ENCODE measurements at places on chromosomes 5 and 9.

DNA sequence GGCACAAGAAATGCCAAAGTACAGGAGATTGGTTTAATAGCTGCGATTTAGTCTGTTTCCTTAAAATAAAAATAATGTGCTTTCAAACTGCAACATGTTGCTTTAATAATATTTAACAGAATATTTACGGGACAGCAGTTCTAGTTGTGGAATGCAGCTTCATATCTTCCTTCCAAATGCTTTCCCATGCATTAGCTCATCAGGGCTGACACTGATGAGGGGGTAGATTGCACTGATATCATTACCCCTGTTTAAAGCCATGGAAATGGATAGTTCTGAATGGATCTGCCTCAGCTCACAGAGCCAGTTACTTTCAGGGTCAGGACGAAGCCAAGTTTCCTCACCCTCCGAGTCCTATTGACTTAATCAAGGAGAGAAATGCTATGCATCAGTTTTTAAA is 93.2 kb upstream of the OSMR start:
- DNase-seq = peak; percentile 33

DNA sequence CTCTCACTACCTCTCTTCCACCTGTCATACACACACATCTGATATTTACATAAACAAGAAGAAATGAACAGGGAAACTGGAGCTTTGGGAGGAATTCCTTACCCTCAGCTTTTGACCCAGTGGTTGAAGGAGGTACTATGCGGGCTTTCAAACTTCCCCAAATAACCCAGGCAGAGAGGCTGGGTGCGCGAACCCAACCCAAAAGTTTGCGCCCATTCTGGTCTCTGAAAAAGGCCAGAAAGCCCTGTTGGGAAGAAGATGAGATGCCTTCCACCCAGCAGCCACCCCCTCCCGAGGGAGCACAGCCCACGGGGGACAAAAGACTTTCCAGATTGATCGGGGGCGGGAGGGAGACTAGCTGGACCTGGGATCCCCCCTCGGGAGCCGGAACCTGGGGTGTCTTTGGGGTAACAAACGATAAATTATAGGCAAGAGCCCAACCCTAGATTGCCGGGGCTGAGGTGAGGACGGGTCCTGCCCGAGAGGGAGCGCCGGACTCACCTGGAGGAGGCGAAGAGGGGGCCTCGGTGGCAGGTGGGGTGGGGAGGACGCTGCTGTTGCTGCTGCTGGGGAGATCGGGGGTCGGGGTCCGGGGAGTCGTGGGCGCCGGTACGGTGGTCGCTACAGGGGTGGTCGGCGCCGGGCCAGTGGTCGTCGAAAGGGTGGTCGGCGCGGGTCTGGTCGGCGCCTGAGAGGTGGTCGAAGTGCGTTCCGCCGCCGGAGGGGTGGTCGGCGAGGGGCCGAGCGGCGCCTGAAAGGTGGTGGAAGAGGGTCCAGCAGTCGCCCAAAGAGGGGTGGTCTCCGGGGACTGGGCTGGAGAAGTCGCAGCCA is 798 bp downstream of the MEGF9 start:
- peak; percentile 45 for DNase-seq

GRCh38 chr9:120257483-120257882 is 322.5 kb downstream of the CDK5RAP2 start:
- peak; percentile 61 for DNase-seq

DNA sequence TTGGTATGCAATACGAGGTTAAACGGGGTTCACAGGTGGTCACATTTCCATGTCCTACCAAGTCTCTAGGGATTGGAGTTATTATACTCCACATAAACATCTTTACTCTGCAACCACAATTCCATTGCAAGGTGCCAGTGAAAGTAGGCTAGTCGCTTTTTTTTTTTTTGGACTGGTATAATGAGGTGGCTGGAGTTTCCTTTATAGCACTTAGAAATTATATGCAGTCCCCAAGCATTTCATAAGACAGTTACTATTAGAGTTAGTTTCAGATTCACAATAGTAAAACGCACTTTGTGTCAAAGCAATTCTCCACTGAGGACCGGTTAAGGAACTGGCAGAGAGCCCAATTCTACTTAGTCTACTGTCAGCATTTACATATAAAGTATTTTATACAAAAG is 1.4 kb downstream of the MEF2C start:
- peak; percentile 54 for DNase-seq

GRCh38 chr9:126495411-126496180 is 118.1 kb upstream of the LMX1B start:
- no peak for DNase-seq

DNA sequence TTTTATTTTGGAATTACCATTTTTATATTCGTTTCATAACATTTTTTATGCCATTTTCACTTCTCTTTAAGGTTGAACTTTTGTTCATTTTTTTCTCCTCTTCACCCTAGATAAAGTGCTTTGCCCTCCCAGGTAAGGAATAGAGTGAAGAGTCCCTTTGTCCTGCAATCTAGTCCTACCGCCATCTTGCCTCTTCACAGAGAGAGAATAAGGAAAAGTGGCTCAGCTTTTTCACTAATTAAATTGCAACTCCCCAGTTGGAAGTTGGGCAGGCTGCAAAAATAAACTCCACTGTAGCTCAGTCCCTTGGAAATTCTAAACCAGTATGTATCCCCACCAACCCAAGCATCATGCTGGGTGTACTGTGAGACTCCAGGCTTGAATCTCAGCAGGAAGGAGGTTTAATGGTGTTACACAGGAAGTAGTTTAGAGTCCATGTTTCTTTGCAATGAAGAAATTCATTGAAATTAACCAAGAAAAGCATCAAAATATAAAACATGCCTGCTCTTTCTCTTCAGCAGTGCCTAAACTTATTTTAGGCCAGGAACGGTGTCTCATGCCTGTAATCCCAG is 60.3 kb upstream of the PCSK1 start:
- DNase-seq = no peak

DNA sequence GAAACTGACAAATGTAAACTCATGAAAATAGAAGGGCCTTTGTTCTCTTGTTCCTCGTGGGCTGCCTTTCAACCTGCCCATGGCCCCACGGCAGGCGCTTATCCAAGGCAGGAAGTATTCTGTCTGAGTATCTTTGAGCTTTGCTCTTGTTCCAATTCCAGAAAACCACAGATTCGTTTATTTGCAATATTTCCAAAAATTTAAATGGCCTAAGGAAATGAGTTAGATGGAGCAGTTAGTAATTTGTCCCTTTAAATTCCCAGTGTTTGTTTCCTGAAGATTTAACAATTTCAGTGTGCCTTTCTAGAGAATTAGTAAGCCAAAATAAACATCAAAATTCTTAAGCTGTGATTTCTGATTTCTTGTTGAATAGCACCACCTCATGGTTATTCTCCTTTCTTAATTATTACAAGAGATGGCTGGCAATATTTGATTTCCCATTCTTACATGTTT is 299.4 kb upstream of the RASA1 start:
- peak; percentile 71 for DNase-seq

DNA sequence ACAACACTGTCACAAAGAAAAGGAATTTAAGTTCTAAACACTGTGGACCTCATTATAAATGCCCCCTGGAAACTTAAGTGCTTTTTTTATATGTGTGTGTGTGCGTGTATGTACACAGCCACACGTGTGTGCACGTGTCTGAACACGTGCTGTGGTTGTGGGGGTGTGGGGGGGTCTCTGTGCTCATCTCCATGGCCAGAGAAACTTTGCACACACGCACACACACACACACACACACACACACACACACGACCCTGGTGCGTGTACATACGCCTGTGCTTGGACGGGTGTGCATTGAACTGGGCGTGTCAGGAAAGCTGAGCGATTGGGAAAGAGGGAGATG is 27.9 kb downstream of the AMBP start:
- no peak for DNase-seq

- no peak for DNase-seq
Measured at GRCh38 chr9:3585606-3586005, 59.8 kb upstream of the RFX3 start.

DNA sequence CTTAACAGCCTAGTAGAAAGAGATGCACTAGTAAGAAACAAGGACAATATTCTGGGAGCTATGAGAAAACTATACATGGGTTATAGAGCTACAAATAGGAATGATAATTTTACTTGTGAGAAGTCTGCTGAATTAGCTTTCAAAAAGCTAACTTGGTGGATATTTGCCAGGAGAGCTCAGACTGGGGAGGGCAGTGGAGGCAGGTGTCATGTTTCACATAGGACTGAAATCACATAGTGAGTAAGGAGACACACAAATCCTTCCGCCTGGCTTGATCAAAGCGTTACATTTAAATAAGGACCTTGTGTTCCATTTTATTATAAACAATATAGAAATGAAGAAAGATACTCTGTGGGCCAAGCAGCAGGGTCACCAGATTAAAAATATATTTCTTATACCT is 235.0 kb downstream of the ISL1 start:
- no peak for DNase-seq

DNA sequence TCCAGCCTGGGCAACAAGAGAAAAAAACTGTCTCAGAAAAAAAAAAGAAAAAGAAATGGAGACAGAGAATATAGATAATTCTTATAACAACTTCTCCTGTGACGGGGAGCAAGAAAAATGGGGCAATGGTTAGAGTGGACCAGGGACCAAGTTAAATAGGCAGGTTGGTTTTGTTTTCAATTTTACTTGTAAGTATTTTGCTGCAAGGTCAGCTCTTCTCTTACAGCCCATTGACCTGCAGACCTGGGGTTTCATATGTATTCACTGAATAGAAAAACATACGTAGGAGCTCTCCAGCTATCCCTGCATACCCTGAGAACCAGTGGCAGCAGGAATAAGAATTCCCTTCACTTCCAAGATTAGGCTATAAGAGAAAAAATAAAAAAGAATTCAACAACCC is 29.2 kb upstream of the IL13 start:
- DNase-seq = no peak

- no peak for DNase-seq
Measured at GRCh38 chr5:81187885-81188284, 45.2 kb upstream of the CKMT2 start.

- DNase-seq = no peak
Measured at GRCh38 chr5:147989239-147989638, 74.5 kb upstream of the SPINK5 start.

GRCh38 chr5:2017540-2018389 is 135.0 kb upstream of the IRX4 start:
- peak; percentile 34 for DNase-seq

GRCh38 chr9:17394881-17395510 is 183.9 kb upstream of the SH3GL2 start:
- no peak for DNase-seq

DNA sequence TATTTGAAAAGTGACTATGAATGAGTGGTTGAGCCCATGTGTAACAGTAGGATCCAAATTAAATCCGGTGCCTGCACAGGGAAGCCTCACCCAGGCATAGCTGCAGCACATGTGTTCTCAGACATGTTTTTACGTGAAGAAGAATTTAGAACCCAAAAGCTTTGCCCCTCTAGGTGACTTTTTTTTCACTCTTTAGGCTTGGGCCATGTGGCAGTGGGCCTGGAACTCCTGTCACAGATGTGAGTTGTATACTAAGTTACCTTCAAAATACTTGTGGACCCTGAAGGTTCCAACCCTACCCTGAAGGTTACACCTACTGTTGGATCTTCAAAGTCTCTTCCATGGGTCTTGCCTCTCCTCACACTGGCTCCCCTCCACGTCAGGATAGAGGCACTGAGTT is 146.6 kb downstream of the GAS1 start:
- no peak for DNase-seq

GRCh38 chr5:505951-506525 is 18.2 kb downstream of the SLC9A3 start:
- DNase-seq = no peak

DNA sequence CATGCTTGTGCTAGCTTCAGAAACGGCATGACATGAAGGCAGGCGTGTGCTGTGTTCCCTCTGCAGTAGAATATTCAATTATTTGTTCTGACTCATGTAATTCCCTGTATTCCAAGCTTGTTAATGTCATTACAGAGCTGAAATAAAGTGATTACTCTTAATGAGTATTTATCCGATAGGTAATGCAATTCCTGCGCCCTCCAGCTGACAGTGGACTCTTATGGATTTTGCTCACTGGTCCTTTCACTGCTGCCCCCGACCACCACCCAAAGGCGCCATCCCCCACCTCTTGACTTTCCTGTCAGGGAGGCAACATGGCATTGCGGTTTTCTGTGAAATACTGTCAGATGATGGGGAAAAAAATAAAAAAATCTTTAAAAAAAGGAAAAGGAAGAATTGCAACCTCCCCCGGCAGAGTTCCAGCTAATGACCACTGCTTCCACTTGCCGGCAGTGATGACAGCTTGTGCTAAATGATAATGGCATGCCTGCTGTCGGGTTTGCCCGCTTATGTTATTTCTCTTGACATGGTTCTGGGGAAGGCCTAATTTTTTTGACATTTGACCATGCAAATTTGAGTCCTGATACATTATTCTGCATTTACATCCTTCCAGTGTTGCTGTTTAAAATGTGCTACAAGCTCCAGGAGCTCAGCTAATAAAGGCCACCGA is 335.3 kb upstream of the ADAMTS16 start:
- no peak for DNase-seq

DNA sequence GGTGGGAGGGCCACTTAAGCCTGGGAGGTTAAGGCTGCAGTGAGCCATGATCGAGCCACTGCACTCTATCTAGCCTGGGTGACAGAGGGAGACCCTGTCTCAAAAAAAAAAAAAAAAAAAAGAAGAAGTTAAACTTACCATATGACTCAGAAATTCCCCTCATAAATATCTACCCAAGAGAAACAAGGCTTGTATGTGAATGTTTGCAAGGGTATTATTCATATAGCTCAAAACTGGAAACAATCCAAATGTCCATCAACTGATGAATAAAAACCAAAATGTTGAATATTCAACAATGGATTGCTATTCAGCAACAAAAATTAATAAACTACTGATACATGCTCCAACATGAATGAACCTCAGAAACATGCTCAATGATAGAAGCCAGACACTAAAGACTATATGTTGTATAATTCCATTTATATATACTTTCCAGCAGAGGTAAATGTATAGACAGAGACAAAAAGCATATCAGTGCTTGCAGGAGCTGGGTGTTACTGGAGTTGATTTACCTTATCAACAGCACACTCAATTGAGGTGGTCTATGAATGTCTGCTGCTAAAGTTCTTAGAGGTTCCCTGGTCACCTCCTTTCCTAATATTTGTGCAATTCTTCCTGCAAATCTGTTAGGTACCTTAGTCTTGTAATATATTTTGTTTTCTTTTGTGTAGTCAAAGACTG is 5.3 kb upstream of the SREK1 start:
- DNase-seq = no peak

GRCh38 chr5:176537554-176538229 is 490 bp upstream of the RNF44 start:
- DNase-seq = peak; percentile 100

DNA sequence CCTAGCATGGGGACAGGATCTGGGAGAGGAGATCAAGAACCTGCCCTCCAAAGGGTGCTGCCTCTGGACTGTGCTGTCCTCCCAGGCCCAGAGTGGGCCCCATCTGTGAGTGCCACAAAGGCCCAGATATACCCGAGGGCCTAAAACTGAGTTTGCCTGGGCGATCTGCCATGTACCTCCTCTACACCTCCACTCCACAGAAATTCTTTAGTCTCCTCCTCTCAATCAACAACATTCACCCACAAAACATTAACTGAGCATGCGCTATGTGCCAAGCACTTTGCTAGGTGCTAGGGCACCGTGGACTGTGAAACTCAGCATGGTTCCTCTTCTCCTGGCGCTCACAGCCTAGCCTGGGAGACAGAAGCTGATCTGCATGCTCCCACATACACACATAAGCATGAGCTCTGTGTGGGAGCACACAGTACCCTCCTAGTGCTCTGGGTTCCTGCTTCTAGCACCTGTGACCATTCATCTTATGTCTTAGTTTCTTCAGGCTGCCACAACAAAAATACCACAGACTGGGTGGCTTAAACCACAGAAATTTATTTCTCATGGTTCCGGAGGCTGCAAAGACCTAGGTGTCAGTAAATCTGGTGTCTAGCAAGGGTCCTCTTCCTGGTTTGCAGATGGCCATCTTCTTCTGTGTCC is 82.0 kb upstream of the FSTL4 start:
- DNase-seq = no peak

- DNase-seq = peak; percentile 31
Measured at GRCh38 chr5:143882520-143882919, 70.6 kb downstream of the HMHB1 start.

All from GM23248 (cell line).